ENCODE measurements at places on chromosomes 2 and 18. TPM values are rescaled to one million over a fixed set of nuclear protein-coding genes. Genes with fewer than 3 reads are reported as not detected.

- peak; percentile 19 for DNase-seq
These were observed 53.0 kb downstream of the ASXL2 start for GRCh38 chr2:25825238-25825637.

DNA sequence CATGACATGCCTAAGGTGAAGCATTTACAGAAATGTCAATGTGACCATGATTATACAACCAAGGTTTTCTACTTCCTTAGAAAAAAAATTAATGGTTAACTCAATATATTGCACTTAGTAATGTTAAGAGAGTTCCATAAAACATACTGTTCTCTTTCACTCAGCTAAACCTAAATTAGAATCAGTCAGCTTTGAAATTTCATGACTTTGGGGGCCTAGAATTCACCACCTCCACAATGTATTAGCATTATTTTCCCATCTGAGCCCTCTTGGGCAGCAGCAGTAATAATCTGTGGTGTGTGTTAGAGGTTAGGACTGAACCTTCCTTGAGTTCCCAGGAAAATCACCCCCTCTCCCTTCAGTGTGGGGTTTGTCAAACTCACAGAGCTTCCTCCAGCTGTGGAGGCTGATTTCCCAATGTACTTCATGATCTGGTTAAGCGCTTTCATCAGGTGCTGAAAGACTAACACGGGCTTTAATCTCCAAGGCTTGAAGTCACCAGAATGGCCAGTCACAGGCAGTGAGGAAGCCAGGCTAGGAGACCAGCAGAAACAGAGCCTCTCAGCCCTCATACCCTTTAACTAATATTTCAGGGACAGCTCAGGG, 7.1 kb upstream of the UPP2 start:
- no peak for DNase-seq

DNA sequence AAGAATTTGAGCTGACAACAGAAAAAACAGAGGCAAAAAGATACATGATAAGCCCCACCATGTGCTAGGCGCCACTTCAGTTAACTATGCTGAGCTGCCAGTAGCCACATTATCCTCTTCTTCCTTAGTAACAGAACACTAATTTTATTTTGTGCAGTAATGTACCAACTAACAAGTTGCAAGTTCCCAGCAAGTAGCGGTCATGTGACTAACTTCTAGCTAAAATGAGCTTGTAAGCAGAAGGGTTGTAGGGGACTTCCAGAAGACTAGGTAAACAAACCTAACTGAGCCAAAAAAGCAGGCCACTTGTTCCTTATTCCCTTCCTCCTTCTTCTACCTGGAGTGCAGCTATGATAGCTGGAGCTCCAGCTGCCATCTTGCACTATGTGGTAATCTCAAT, 75.5 kb downstream of the DTNB start:
- DNase-seq = no peak

DNA sequence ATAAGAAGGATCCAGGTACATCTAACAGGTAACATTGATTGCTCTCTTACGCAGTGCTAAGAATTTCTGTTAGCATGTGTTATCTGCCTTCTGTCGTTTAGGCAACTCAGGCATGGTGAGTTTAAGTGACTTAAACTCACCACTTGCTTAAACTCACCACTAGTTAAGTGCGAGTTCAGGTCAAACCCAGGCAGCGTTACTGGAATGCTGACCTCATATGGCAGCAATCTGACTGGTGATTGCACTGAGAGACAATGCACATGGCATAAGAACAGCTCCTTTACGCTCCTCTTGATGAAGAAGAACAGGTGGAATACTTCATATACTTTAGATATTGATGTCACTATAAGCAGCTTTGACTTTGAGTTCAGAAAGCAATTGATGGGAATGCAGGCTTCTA, 954.1 kb downstream of the SOCS6 start:
- DNase-seq = no peak

- DNase-seq = no peak
These were observed 667 bp upstream of the SCYGR4 start for GRCh38 chr2:227616631-227617030.

DNA sequence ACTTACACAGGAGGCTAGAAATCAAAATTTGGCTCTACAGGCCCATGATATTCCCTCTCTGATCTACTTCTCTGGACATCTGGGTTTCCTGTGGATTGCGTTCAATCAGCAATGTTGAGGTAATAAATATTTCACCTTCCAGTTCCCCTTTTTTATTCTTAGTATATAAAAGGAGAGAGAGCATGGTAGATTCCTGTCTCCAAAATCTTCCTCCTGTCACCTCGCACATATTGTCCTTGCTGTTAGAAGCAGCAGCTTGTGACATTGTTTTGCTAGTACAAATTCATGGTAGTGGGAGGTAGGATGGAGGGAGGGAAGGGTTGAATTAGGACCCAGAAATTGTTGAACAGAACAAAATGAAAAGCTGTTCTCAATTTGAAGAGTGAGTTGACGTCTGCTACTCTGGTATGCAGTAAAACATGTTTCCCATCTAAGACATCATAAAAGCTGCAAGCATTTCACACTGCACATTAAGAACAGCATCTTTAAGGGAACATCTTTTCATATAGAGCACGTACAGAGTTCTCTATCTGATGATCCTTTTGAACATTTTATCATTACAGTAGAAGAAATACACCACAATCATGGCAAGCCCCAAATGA, 156.4 kb downstream of the RDH14 start:
- no peak for DNase-seq

GRCh38 chr2:181037922-181038321, 57.5 kb downstream of the UBE2E3 start:
- peak; percentile 73 for DNase-seq

- DNase-seq = peak; percentile 8
These were observed 57.4 kb downstream of the KCNE4 start for GRCh38 chr2:223109341-223109740.

DNA sequence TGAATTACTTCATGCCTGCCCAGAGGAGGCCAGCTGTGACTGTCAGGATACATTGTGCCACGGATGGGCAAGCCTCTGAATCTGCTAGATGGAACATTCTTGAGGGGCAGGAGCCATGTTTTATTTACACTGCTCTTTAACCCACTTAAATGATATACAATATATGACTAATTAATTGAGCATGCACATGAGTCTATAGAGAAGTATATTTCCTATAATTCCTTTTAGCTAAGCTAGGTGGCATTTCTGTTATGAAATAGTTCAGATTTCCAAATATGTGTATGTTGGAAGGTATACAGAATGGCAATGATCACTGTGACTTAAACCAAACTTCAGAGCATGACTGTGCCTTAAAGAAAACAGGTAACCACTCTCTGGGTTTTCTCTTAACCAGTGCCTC, 131.7 kb downstream of the RAB3GAP1 start:
- DNase-seq = no peak

ALPP gene
- 0.03 TPM for polyA plus RNA-seq

FAM228A gene
- not detected for polyA plus RNA-seq

KANSL1L gene
- polyA plus RNA-seq = 1.6 TPM

NCKAP5 gene
- polyA plus RNA-seq = 1.1 TPM

TMEM247 gene
- not detected for polyA plus RNA-seq
